Chondrocyte (in vitro differentiated cells): ENCODE measurements at places on chromosomes 6 and 20. TPM values are rescaled to one million over a fixed set of nuclear protein-coding genes. Genes with fewer than 3 reads are reported as not detected.

DNA sequence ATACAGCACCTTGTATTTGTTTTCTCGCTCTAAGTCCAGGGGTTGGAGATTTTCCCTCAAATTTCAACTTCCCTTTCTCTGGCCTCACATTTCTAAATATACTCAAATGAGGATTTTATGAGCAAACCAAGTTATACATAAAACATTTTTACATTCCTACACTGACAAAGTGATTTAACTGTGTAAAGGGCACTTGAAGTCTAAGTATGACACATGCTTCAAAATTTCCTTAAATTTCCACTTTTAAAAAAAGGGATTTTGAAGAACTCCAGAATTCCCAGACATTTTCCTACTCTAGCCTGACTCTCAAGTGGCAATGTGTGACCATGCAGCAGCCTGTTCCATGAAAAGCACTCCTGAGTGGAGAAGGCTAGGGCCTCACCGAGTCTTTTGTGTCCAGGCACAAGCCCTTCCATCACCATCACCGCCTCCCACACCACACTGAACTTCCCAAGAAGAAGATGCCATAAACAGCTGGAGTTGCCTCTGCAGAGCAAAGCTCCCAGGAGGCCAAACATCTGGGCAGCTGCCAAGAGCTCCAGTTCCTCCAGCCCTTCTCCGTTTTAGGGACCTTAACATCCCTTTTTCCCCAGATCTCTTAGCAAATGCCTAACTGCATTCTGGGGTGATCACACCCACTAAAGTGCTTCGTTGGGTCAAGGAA, 68.9 kb downstream of the NCR2 start:
- DNase-seq = no peak

GRCh38 chr6:2640551-2640950, 110.2 kb downstream of the MYLK4 start:
- no peak for DNase-seq

- DNase-seq = peak; percentile 63
These were observed 18.1 kb downstream of the NPEPL1 start for GRCh38 chr20:58710481-58711265.

DNA sequence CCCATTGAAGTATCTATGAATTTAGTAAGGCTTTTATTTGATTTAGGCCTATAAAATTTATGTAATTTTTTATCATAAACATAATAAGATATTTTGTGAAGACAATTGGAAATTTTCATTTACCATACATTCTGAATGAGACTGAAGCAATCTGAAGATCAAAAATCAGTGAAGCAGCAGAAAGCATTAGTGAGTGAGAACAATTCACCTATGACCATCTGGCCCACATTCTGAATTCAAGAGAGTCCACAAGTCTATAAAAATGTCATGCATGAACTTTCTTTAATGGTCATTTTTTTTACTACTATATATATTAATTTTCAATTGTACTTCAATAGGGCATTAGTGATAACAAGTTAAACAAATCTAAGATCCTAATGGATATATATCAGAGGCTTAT, 1026.6 kb upstream of the MAP3K7 start:
- DNase-seq = no peak

GRCh38 chr20:39861381-39861780, 827.7 kb downstream of the MAFB start:
- no peak for DNase-seq

DNA sequence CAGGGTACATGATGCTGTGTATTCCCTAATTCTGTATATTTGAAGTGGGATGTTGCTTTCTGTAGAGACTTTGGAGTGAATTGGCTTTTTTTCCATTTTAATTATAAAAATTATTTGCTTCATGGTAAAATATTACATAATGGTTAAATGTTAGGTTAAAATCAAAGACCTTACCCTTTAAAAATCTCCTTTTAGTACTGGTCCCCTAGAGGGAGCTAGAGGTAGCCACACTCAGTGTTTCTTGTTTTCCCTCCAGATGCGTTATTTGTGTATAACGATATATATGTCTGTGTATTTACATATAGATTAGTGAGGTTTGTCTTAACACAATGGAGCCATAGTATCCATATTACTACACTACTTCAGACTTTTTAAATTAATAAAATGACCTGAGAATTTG, 146.7 kb downstream of the PLCB4 start:
- no peak for DNase-seq

DNA sequence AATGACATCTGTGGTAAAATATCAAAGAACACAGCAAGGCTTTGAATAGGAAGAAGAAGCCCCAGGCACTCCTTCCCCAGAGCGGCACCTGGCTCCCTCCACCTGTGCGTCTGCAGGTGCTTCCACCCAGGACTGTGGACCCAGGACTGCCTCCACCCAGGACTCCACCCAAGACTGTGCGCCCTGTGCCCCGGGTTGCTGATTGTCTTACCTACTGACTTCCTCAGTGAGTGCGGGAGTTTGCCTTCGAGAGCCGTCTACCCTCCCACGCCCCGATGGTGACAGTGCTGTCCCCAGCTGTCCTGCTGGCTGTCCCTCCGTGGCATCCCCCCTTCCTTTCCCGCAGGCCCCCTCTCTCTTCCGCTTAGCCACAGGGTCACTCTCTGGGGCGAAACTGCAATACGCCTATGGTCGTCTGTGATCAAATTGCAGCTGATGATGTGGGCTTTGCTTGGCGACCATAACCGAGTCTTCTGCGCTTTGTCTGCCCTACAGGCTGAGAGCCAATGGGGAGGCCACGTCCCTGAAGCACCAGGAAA, 52.1 kb downstream of the IRF4 start:
- DNase-seq = no peak

DNA sequence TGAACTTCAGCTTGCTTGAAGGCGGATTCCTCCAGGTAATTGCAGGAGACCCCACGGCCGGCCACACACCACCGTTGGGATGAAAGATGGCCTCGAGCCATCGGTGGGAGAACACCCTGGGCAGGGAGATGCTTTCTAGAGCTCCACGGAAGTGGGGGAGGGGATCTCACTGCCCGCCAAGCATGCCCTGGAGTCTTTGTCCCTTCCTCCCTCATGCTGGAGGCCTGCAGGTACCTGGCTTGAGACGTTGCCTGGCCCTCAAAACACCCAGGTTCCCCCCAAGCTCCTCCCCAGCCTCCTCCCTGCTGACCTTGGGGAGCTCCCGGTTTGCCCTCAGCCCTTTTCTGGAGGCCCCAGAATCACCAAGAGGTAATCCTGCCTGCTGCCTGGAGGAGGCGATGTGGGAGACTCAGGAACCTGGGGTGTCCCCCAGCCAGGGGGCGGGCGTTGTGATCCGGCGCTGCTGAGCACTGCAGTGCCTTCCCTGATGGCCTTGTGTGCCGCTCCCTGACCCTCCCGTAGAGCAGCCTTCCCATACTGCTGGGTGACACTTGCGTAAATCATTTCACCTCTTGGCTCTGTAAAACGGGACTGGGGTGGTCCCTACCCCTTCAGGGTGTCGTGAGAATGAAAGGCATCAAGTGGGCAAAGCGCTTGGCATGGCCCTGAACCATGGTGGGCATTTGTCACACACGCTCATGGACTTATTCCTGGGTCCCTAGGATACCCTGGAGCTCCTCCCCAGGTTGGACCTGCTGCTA, 91.4 kb downstream of the CEBPB start:
- no peak for DNase-seq

DNA sequence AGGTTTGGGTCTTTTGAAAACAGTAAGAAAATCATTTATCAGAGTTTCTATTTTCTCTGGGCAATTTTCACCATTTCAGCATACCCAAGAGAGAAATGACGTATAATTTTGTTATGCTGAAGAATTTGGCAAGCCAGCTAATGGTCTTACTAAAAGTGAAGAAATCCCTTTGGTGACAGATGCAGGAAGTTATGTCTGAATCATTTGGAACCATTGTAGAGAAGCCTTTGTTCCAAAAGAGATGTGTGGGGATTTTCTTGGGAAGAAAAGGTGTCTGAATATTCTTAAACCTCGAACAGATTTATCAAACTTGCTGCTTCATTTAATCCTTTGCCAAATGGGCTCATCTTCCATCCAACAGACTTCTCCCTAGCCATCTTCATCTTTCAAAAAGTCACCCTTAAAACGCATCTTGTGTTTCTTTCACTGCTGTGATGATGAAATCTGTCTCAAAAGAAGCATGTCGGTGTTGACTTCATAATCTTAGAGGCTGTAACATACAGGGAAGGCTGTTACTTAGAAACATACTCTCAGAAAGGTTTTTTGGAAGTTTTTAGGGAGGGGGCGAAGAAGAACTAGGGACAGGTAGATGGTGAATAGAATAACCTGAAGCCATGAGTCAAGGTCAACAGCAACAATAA, 39.5 kb downstream of the CITED2 start:
- DNase-seq = no peak

- DNase-seq = no peak
These were observed 585 bp upstream of the DSE start for GRCh38 chr6:116369964-116370759.

- no peak for DNase-seq
These were observed 230.8 kb downstream of the LRFN2 start for GRCh38 chr6:40356242-40356910.

DNA sequence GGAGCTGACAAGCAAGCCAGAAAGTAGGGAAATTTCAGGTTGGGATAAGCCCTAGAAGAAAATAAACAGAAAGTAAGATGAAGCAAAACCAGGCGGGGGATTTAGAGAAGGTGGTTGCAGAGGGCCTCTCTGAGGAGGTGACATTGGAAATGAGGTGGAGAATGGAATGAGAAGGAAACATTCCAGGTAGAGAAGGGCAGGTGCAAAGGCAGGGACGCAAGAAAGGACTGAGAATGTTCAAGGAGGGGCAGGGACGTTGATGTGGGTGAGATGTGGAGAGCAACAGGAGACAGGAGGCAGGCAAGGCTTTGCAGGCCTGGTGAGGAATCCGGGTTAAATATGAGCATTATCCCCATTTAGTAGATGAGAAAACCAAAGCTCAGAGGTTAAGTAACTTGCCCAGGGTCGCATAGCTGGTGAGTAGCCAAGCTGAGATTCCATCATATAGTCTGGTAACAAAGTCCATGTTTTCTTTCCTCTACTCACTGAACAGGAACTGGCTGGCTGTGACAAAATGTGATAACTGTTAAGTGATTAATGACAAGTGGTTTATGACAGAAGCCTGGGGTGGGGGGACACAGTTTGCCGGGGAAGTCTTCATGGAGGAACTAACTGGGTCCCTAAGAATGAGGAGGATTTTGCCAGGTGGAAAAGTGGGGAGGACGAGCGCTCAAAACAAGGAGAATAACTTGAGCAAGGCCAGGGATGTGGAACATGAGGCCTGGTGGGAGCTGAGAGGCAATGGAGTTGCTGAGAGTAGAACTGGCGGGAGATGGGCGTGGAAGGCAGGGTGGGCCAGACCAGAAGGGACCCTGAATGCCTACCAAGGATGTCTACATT, 32.6 kb downstream of the MRPL14 start:
- DNase-seq = no peak

DNA sequence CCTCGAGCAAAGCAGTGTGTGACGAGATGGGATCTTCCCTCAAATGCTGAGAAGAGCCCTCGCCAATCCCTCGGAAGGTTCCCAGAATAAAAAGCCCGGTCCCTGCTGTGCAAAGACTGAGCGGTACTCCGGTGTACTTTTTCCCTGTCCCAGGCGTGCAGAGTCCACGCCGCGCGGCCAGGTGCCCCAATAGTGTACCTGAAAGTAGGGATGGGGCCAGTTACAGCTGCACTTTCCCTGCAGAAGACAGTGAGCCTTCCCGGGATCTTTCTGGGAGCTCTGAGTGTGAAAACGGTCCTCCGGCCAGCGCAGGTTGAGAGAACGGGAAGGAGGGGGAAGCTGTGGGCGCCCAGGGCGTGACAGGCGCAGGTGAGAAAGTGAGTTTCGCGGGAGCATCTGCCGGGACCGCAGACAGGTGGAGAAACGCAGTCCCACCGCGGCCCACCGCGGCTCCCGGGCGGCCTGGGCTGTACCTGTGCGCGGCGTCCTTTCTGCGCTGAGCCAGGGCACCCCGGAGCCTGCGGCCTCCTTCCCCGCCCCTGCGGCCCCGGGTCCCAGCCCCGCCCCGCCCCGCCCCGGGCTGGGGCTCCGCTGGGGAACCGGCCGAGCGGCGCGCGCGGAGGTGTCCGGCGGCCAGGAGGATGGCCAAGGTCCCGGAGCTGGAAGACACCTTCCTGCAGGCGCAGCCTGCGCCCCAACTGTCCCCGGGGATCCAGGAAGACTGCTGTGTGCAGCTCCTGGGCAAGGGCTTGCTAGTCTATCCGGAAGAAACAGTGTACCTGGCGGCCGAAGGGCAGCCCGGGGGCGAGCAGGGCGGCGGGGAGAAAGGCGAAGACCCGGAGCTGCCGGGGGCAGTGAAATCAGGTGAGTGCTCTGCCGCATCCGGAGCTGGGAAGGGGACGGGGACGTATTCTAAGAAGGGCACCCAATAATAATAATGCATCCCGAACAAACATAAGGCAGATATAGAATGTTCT, at the start of gene RFX6:
RFX6 (plus strand) TSS at position 608 of the 977 bp plus-strand sequence; CDS start at position 642, 34 bp downstream.
- DNase-seq = no peak

DNA sequence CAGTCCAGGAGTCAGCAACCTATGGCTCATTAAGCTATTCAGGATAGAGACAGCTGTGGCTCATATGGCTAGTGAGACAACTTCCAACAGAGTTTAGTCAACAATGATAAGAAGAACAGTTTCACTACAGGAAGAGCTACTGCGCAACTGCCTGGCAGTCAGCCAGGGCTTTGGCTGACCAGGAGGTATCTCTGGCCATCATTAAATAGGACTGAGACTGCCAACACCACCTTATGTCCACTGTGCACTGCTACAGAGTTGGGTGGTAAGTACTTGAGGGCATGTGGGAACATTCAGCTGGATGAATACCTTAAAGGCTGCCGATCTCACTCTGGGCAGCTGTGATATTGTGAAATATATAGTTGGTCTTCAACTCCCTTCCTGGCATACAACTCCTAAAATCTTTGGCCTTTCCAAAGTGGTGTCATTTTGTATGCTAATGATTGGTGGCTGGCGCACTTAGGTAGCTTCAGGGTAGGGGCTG, 52.2 kb upstream of the FAM83C start:
- no peak for DNase-seq

DNA sequence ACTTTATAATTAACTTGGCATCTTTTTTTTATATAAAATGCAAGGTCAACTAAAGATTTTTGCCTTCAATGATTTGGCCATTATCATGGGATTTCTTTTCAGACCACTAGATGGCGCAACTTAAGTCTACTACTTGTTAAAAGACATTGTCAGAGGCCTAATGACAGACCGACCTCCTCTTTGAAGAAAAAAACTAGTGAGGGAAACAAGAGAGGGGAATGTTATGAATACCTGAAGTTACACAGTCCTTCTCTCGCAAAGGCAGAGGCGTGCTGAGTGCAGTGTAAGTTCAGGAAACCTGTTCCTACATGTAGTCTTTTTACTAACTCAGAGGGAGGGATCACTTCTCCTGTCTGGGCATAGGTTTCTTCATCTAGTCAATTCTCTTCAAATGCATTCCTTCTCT, 9.3 kb downstream of the TRAPPC3L start:
- no peak for DNase-seq

Gene RAB32
- total RNA-seq = 41.8 to 80.6 TPM (median 76.1 TPM) in 3 replicates

Gene MAS1
- not detected in 3 replicates for total RNA-seq

Gene CLVS2
- total RNA-seq = not detected in 3 replicates

Gene DEFB125
- total RNA-seq = not detected in 3 replicates

Gene RIPPLY2
- total RNA-seq = not detected in 3 replicates

Gene PAK5
- not detected in 3 replicates for total RNA-seq

Gene SAPCD1
- 1.3 to 2.4 TPM (median 1.4 TPM) in 3 replicates for total RNA-seq

Gene SLC16A10
- total RNA-seq = 0.02 TPM in 1 of 3 replicates, not detected in the others
